ENCODE measurements at places on chromosomes 7 and 10.
A peak's percentile ranks its signal among the peaks of the same experiment; 100 is the strongest.

DNA sequence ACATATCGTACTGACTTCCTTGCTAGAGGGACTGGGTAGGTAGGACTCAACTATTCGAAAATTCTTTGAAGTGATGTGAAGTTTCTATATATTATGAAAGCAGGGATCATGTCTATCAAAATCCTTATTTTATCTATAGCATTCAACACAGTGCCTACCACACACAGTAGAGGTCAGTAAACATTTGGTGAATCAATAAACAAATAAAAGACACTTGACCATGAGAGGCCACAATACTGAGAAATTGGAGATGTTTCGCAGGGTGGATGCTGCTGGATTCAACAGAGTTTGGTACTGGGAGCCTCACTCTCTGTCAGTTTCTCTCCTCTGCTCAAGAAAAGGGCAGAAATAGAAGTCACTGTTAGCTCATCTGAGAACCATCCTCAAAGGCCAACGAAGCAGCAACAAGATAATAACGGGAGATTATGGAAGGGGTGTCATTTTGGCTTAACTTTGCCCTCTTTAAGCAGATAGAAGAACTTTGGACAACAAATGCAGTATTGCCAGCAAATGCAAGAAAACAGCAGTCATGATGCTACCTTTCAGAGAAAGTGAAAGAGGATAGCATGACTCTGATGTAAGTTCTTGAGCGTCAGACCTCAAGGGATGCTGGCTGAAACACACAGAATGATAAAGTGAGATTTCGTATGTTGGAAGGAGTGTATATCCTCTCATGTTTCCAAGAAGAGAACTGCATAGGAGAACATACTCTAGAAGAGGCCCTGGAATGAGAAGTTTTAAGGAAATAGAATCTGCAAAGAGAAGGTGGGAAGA is 107.6 kb downstream of the SEMA3E start:
- no peak for DNase-seq

DNA sequence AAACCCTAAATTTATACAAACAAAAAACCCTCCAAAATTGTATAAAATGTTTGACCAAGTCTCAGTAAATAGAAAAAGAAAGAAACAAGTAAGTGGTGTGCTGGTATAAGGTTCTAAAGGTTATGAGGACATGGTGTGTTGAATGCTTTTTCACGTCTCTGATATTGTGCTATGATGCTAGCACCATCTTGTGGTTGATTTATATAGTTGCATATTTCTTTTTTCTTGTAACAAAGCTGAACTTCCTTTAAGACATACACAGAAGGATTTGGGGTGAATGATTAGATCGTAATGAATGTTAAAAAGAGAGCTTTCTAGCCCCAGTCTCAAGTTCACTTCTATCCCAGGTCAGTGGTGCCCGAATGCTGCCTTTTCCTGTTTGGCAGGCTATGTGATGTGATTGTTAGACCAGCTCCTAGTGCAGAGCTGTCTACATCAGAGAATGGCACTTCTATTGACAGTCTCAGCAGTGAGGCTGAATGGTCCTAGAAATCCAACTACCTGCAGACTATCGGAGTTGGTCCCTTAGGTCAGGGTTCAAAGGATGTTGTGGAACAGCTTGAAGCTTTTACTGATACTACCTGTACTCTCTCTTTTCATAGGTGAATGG is 25.0 kb downstream of the VTI1A start:
- DNase-seq = no peak

DNA sequence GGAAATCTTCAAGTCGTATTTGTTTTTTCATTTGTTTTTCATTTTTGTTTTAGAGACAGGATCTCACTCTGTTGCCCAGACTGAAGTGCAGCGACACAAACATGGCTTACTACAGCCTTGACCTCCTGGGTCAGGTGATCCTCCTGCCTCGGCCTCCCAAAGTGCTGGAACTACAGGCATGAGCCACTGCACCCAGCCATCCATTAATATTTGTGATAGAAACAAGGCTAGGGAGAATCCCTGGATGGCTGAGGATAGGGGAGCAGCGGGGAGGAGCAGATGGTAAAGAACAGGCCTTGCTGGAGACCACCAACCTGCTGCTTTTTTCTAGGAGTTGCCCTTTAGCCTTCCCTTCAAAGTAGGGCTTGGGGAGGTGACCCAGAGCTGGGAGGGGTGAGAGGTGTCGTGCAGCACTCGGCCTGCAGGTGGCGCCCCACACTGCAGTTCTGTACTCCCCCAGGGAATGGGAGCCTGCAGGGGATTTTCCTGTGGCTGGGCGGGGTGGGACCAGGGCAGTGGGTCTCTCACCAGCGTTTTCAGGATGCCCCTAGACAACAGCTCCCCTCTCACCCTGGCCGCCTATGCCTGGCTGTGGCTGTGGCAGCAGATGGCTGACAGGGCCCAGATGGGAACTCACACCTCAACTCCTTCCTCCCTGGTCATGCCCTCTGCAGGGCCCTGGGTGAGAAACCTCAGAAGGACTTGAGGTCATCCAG is 12.6 kb upstream of the CDH23 start:
- DNase-seq = peak; percentile 67

- DNase-seq = peak; percentile 68
Measured at GRCh38 chr10:47340608-47341170, 7.5 kb upstream of the RBP3 start.

Measured in activated CD4-positive, alpha-beta T cell treated with anti-CD3 and anti-CD28 coated beads for 24 hours (primary cell).